ENCODE measurements at places on chromosomes 4 and X. TPM values are rescaled to one million over a fixed set of nuclear protein-coding genes. Genes with fewer than 3 reads are reported as not detected.

Gene QRFPR
- not detected for polyA plus RNA-seq

DNA sequence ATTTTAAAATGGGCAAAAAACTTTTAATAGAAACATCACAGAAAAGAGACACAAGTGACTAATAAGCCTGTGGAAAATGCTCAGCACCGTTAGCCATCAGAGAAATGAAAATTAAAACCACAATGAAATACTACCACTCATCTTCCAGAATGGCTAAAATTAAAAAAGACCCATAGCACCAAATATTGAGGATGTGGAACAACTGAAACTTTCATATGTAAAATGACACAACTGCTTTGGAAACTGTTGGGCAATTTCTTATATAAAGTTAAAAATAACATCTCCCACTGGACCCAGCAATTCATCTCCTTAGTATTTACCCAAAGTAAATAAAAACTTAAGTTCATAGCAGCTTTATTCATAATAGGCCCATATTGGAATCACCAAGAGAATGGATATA is 94.2 kb downstream of the TENM3 start:
- no peak for DNase-seq

DNA sequence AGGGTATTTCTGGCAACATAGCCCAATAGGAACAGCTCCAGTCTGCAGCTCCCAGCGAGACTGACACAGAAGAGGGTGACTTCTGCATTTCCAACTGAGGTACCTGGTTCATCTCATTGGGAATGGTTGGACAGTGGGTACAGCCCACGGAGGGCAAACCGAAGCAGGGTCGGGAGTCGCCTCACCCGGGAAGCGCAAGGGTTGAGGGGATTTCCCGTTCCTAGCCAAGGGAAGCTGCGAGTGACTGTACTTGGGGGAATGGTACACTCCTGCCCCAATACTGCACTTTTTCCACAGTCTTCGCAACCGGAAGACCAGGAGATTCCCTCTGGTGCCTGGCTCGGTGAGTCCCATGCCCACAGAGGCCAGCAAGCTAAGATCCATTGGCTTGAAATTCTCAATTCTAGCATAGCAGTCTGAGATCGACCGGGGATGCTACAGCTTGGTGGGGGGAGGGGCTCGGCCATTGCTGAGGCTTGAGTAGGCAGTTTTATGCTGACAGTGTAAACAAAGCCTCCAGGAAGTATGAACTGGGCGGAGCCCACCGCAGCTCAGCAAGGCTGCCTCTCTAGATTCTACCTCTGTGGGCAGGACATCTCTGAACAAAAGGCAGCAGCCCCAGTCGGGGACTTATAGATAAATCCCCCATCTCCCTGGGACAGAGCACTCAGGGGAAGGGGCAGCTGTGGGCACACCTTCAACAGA is 14.0 kb upstream of the ADAD1 start:
- DNase-seq = no peak

GRCh38 chr4:37475776-37476175 is 210.4 kb downstream of the RELL1 start:
- no peak for DNase-seq

Gene MAGEA4
- polyA plus RNA-seq = not detected

- DNase-seq = no peak
Observed at GRCh38 chr4:173506597-173507211, 23.3 kb downstream of the HAND2 start.

DNA sequence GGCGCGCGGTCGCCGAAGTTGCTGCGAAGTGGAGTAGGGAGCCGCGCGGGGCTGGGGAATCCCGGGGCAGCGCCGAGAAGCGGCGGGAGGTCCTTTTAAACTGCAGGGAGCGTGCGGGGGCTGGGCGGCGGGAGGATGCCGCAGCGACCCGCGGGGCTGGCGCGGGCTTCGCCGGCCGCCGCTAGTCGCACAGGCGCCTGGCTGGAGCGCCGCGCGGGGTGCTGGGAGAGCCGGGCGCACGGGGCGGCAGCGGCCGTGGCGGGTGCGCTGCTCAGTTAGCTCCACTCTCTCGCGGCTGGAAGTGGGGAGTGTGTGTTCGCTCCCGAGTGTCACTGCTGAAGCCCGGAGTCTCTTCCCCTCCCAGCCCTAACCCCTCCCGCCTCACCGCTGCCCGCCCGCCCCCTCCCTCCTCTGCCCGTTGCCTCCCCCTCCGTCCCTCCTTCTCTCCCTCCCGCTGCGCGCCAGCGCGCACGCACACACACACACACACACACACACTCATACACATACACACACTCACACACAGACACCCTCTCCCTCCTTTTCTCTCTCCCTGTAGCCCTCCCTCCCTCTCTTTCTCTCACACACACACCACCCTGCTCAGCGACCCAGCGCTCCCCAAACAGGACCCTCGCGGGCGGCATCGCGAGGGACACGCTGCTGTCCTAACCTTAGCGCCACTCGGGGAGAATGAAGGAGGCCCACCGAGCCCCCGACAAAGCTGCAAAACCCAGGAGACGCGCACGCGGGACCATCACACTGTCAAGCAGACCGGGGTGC is at the start of gene NDNF:
Gene NDNF (minus strand): TSS at position 312 of the 780 bp plus-strand sequence. CDS start 26,698 bp downstream, outside the sequence.
- no peak for DNase-seq

Gene MTTP
- not detected for polyA plus RNA-seq

Gene UBE2K
- polyA plus RNA-seq = 67.8 TPM

GRCh38 chrX:54045563-54046228 is 1.4 kb upstream of the PHF8 start:
- no peak for DNase-seq

Gene GC
- polyA plus RNA-seq = not detected

Gene GEMIN8
- polyA plus RNA-seq = 21.5 TPM

- no peak for DNase-seq
Observed at GRCh38 chrX:68416592-68416991, 16.7 kb downstream of the OPHN1 start.

Data from BJ (cell line).